ENCODE measurements at places on chromosomes 7 and 10. TPM values are rescaled to one million over a fixed set of nuclear protein-coding genes. Genes with fewer than 3 reads are reported as not detected.

The MSMB gene
- total RNA-seq: not detected

- no peak for DNase-seq
Measured at GRCh38 chr7:77328669-77329068, 87.5 kb downstream of the GSAP start.

GRCh38 chr7:139439375-139439774, 44.1 kb downstream of the KLRG2 start:
- DNase-seq: no peak

DNA sequence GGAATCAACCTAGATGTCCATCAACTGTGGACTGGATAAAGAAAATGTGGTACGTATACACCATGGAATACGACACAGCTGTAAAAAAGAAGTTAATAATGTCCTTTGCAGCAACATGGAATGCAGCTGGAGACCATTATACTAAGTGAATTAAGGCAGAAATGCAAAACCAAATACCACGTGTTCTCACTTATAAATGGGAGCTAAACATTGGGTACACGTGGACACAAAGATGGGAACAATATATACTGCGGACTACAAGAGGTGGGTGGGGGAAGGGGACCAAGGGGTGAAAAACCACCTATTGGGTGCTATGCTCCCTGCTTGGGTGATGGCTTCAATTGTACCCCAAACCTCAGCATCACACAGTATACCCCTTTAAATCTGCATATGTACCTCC, 385.5 kb downstream of the SORCS3 start:
- DNase-seq: no peak

DNA sequence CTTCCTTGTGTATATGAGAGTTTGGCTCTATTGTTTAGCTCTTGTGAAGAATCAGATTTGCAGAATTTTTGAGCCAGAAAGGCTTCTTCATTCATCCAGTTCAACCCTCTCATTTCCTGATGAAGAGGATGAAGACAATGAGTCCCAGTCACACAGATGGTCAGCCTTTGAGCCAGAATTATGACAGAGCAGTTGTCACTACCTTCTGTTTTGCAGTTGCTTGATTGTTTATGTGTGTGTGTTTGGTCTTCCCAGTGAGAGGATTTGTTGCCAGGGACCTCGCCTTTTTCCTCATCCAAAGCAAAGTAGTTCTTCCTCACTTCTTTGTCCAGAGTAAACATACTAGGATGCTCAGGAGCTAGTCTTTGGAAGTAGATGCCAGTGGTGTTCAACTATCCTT, 15.6 kb downstream of the MDFIC start:
- no peak for DNase-seq

GRCh38 chr10:43196131-43196980, 58.1 kb downstream of the CSGALNACT2 start:
- no peak for DNase-seq

GRCh38 chr7:20199015-20199737, 18.0 kb downstream of the MACC1 start:
- DNase-seq: peak; percentile 51
